Omental fat pad (tissue), 4 donors: ENCODE measurements at places on chromosomes 1 and 21.

GRCh38 chr1:179871940-179872339 is 5.7 kb downstream of the TOR1AIP2 start:
- no peak for DNase-seq

DNA sequence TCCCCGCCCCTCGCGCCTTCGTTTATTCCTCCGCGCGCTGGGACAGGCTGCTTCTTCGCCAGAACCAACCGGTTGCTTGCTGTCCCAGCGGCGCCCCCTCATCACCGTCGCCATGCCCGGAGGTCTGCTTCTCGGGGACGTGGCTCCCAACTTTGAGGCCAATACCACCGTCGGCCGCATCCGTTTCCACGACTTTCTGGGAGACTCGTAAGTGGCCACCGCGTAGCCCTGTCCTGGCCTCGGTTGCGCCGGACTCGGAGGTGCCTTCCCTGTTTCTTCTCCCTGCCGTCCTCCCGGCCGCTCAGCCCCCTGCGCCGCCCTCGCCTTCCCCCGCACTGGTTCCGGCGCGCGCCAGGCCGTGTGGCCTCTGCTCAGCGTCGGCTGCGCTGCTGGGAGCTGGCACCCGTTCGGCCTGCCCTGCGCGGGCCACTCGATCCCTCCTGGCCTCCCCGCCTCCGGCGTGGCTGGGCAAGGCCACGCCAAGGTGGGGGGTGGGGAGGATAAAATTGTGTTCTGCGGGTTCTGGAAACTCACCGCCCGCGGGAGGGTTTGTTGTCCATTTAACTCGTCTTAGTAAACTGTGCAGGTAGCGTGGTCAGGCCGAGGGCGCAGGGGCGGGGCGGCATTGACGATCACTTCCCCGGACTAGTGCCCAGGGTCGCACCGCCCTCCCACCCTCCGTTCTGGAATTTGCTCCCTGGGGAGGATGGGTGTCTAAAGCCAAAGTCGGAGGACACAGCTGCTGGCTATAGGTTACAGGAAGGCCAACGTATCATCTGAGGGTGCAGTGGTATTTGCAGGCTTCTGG is at the start of gene PRDX6:
Gene PRDX6 (plus strand): TSS at position 50 of the 808 bp plus-strand sequence. CDS start 63 bp downstream, at position 113.
- DNase-seq, result peak; percentile 69

DNA sequence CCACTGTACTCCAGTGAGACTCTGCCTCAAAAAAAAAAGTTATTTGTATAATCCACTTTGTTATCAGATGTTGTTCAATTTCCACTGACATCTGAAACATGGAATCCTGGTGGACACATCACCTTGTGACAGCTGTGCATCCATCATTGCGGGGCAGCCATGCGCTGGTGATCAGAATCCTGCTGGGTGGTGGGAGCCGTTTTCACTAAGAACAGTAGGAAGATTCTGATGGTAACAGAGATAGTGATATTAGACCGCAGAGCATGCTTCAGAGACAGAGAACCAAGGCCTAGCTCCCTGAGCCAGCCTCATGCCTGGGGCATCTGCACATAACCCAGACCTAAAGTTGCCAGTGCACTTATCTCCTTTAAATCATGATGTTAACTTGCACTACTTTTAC is 3.1 kb upstream of the SPRR3 start:
- no peak for DNase-seq

DNA sequence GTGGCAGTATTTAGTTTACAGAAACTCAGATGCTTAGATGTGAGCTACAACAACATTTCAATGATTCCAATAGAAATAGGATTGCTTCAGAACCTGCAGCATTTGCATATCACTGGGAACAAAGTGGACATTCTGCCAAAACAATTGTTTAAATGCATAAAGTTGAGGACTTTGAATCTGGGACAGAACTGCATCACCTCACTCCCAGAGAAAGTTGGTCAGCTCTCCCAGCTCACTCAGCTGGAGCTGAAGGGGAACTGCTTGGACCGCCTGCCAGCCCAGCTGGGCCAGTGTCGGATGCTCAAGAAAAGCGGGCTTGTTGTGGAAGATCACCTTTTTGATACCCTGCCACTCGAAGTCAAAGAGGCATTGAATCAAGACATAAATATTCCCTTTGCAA is 59.7 kb upstream of the ZNF326 start:
- DNase-seq, result no peak

DNA sequence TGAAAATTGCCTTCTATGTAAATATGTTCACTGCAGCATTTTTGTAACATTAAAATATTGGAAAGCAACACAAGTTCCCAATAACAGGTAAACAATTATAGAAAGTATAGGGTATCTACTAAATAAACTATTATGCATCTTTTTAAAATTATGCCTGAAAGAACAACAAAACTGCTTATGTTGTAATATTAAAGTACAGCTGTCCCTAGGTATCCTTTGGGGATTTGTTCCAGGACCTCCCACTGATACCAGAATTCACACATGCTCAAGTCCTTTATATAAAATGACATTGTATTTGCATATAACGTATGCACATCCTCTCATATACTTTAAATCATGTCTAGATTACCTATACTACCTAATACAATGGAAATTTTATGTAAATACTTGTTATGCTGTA is 121.8 kb upstream of the TNFSF4 start:
- DNase-seq, result no peak

DNA sequence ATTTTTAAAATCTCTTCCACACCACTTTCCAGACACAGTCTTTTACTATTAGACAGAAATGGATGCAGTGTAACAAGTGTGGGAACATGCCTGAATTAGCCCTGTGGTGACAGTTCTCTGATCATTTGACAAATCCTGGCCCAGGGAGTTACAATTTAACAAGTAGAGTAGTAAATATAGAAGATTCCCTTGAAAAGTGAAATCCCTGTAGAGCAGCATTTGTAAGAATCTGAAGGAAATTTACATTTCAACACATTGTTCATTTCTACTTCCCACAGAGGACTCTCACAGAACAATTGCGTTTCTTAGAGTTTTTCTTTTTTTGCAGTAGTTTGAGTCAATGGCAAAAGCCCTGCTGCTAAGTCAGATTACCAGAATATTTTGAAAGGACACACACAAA is 458.3 kb upstream of the BRINP3 start:
- no peak for DNase-seq

DNA sequence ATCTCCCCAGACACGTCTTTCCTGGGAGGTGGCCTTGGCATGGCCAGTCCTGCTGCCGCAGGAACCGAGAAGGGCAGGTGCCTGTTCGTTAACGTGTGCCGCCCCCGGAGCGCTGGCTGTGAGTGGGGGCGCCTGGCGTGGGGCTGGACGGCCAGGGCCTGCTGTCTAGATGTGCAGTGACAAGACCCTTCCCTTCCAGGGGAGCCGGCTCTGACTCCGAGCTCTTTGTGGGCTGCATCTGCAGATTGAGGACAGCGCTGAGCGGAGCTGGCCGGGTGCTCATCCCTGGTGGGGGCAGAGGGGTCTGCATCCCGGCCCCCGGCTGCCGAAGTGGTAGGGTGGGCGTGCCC is 13.0 kb downstream of the COL18A1 start:
- DNase-seq, result no peak

GRCh38 chr21:44767834-44768831 is 33.5 kb downstream of the UBE2G2 start:
- no peak for DNase-seq

- DNase-seq, result no peak
Observed at GRCh38 chr1:158105352-158106095, 75.2 kb upstream of the CD1D start.

DNA sequence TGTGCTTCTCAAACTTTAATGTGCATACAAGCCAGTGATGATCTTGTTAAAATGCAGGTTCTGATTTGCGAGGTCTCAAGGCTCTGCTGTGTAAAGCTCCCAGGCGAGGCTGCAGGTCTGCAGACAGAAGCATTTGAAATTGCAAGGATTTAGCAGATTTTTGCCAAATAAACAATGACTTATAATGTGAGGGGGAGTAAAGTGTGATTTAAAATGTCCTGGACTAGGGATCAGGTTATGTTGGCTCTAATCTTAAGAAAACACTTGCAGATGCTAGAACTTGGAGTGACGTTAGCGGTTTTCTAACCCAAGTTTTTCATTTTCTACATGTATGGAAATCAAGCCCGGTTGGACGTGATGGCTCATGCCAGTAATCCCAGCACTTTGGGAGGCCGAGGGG is 16.2 kb upstream of the ACTN2 start:
- no peak for DNase-seq

DNA sequence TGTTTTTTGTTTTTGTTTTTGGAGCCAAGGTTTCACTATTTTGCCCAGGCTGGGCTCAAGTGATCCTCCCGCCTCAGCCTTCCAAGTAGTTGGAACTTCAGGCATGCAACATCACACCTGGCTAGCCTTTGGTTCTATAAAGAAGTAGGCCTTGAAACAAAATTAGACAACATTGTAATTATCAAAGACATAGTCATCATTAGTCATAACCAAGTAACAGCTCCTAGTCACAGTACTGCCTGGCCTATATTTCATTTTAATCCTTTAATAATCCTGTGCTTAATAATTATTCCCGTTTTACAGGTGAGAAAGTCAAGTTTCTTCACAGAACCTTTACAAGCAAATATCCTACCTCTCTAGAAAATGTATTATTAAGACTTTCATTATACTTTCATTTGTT is 52.3 kb upstream of the TBX15 start:
- no peak for DNase-seq

- DNase-seq, result no peak
Observed at GRCh38 chr1:32242341-32242851, 4.6 kb upstream of the FAM167B start.

DNA sequence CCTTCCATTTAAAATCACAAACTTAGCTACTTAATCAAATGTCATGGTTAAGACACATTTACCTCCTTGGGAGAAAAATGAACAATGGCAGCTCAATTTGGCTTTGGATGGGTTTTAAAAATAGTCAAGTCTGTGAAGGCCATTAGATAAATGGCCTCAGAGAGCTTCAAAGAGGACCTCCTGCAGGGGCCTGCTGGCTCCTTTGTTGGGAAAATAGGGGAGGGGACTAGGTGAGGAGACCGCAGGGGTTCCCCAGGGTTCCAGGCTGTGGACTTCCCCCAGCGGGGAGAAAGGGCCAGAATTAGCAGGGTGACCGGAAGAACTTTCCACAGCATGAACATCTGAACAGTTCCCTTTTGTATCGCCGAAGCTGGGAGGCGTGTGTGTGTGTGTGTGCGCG is 3.4 kb upstream of the AJAP1 start:
- DNase-seq, result no peak

GRCh38 chr1:162500805-162501204 is 3.2 kb downstream of the UHMK1 start:
- DNase-seq, result no peak

DNA sequence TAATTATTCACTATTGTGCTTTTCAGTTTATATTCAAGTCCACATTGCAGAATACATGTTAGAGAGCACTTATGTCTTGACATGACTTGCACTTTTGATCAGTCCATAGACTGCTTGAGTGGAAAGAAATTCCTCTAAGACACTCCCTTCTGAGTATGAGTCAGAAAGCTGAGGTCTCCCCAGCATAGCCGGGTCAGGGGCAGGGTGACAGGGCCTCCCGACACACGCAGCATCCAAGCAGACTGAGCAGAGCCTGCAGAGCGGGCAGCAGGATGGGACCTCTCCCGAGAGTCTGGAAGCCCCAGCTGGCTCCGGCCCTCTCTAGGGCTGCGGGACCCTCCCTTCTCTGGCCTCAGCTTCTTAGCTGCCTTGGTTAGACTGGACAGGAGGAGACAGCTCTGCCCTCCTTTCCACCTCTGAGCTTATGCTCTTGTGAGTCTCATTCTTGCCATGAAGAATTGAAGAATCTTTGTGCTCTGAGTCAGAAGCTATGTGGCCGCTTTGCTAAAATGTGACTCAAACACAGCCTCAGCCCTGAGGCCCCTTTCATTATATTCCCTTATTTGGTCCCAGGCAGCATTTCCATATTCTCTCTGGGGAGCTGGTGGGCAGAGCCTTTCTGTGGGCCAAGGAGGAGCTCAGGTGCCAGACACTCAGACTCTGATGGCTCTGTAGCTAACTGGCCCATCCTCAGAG is 11.2 kb upstream of the CAPN2 start:
- DNase-seq, result no peak

DNA sequence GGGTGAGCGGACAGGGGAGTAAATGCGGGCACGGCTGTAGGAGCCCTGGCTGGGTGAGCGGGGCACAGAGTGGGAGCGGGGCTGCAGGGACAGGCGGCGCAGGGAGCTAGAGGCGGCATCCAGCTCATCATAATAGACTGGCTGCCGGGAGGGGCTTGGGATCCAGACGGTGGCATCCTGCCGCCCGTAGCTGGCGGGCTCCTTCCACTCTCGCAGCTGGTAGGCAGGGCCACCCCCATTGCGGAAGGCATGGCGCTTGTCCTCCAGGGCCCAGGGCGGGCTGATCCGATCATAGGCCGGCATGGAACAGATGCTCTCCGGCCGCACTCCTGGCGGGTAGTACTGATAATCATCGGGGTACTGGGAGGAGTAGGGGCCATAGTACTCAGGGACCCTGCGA is 43.7 kb upstream of the GOLT1A start:
- no peak for DNase-seq

DNA sequence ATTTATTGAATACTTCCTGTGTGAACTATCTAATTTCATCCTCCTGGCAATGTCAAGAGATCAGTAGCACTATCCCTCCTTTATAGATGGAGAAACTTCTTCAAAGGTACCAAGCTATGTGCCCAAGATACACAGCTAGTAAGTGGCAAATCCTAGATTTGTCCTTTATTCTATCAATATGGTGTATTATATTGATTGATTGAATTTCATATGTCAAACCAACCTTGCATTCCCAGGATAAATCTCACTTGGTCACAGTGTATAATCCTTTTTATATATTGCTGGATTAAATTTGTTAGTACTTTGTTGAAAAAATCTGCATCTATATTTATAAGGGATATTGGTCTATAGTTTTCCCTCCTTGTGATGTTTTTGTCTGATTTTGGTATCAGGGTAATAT is 48.8 kb upstream of the TMEM51 start:
- DNase-seq, result no peak

DNA sequence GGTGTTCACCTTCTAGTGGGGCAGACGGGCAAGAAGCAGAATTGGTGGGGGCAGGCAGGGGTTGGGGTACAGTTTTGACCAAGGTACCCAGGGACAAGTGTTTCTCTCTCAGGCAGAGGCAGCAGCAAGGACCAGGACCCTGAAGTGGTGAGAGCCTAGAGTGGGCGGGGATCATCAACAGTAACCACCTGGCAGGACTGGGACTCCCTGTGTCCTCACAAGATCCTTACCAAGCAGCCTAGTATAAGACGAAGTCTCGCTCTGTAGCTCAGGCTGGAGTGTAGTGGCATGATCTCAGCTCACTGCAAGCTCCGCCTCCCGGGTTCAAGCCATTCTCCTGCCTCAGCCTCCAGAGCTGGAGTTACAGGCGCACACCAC is 3.2 kb upstream of the NADK start:
- no peak for DNase-seq
